ENCODE measurements at places on chromosomes 3 and 15.

DNA sequence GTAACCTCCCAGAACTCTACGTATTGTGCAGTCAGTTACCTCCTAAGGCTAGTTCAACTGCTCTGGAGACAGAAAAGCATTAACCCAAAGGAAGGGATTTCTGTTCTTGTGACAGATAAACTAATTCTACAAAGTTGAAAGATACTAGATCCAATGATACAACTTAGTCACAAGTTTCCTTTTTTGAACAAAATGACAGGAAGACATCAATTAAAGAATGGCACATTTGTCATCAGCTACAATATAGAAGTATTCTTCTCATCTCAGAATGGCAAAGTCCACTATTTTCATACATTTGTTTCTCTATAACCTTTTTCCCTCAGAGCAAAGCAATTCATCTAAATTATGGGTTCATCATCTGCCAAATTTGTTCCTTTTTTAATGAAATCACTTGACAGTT, 43.7 kb downstream of the ISL2 start:
- no peak for DNase-seq

DNA sequence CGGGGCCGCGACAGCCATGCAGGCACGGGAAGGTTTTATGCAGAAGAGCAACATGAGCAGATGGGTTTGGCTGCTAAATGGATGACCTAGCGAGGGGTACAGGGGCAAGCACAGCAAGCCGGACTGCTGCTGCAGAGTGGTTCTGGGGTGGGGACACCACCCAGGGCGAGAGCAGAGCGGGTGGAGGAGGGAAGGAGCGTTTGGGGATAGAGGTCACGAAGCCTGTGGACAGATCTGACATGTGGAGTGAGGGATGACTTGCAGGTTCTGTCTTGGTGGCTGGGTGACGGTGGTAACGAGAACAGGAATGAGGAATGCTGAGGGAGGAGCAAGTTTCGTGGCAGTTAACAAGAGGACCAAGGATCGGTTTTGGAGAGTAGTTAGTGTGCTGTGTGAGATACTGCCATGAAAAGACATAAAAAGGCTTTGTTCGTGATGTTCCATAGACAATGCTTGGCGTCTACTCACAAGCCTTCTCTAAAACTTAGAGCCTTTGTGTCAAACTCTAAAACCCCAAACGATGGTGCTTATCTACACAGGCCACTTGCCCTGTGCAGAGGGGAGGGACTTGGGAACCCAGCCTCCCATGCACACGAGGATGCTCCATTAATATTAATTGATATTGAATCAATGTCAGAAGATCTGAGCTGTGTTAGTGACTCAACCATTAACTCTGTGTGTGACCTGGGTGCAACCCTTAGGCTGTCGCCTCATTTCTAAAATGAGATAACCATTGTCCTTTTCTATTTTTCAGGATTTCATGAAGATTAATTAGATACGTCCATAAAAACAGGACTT, 132.7 kb upstream of the SLC2A2 start:
- no peak for DNase-seq

DNA sequence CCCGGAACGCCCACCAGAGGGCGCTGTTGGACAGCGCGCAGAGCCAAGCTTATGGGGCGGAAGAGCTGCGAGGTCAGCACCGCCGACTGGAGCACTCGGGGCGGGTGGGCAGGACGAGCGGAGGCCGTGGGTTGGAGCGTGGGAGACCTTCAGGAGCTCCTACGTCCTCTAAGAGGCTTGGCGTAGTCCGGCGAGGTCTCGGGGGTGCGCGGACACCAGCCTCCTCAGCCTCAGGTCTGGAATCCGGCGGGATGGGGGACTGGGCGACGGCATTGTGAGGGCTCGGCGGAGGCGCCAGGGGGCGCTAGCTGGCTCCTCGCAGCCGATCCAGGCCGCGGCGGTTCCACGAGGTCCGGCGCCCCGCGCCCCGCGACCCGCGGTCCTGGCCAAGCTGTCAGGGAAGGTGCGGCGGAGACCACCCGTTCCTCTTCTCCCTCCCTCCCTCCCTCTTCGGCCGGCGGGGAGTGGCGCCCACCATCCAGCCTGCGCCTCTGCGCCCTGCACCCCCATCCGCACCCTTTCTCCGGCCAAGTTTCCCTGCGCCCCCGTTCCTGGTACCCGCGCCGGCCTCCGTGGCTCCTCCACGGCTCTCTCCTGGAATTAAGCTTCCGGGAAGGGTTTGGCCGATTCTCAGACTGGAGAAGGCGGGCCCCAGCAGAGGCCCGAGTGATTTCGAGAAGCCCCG, 24.3 kb upstream of the POLG start:
- DNase-seq = peak; percentile 53

DNA sequence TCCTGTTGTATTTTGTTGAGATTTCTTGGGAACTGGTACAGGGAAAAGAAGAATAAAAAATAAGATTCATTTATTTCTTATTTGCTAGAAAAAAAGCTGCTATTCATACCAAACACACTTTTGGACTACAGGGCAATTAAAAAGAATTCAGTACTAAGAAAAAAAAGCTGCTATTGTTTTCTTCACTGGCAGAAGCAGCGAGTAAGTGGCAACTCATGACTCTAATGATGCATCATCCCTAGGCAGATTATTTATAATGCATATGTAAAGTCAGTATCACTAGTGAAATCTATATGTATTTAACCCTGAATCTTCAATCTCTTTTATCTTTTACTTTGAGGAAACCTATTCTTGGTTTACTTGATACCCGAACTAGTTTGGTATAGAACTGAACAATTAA, 15.2 kb downstream of the PFN2 start:
- no peak for DNase-seq

DNA sequence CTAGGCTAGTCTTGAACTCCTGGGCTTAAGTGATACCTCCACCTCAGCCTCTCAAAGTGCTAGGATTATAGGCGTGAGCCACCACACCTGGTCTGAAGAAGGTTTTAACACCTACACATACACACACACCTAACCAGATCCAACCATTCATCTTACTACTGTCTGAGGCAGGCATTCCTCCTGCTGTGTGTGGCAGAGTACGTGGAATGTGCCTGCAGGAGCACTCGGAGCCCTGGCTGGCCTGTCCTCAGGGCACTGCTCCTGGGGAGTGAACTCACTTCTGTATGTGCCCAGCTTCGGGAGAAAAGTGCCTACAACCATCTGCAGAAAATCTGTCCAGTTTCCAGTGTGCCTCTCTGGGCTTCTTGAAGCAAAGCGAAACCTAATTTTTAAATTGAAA, 58.2 kb upstream of the LIMD1 start:
- no peak for DNase-seq

- no peak for DNase-seq
Measured at GRCh38 chr15:80514071-80514780, 110.0 kb downstream of the ARNT2 start.

- no peak for DNase-seq
Measured at GRCh38 chr15:63851431-63851830, 17.7 kb upstream of the HERC1 start.

DNA sequence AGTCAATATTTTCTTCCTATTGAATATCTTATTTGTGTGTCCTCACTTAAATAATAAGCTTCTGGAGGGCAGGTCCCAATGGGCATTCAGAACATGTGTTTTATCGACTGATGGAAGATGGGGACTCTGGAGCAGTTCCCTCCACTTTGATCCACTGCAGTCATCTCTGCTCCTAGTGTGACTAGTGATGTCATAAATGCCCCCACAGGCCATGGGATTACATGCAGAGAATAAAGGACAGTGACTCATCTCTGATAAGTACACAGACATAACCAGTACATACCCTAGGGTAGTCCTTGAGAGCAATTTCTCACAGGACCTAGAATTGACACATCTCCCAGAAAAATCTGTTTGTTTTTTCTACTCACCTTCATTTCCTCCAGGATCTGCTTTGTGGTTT, 49.4 kb upstream of the FMN1 start:
- DNase-seq = no peak

DNA sequence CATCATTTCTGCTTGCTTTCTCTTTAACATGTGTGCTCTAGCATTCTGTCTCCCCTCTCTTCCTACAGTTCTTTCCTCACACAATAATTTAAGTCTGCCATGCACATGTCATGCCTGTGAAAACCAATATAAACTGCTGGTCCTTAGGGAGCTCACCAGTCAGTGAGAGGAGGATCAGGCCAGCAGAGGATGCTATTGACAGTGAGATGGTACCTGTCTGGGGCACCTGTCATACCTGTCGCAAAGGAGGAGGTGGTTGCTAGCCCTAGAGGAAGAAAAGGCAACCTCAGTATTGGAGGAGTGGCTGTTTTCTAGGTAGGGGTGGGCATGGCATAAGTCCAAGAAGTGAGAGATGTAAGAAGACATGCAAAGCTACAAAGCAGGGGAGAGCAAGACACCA, 194.6 kb downstream of the GABRG3 start:
- DNase-seq = no peak

- DNase-seq = no peak
Measured at GRCh38 chr15:81643771-81644170, 269.8 kb upstream of the TMC3 start.

- no peak for DNase-seq
Measured at GRCh38 chr3:167361306-167361705, 18.8 kb downstream of the ZBBX start.

DNA sequence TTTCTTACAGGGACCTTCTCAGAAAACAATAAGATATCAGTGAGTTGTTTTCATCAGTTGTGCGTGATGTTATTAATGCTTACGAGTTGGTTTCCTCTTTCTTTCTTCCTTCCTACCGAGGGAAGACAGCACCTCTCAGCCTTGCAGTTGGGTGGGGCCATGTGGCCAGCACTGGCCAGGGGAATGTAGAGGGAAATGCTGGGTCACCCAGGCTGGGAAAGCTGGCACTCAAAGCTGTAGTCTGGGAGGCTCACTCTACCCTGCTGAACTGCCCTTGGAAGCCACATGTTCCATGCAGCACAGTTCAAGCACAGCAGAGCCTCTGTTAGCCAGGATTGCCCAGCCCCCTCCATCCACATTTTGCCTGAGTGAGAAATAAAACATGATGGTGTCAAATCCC, 10.1 kb upstream of the CHCHD6 start:
- no peak for DNase-seq

DNA sequence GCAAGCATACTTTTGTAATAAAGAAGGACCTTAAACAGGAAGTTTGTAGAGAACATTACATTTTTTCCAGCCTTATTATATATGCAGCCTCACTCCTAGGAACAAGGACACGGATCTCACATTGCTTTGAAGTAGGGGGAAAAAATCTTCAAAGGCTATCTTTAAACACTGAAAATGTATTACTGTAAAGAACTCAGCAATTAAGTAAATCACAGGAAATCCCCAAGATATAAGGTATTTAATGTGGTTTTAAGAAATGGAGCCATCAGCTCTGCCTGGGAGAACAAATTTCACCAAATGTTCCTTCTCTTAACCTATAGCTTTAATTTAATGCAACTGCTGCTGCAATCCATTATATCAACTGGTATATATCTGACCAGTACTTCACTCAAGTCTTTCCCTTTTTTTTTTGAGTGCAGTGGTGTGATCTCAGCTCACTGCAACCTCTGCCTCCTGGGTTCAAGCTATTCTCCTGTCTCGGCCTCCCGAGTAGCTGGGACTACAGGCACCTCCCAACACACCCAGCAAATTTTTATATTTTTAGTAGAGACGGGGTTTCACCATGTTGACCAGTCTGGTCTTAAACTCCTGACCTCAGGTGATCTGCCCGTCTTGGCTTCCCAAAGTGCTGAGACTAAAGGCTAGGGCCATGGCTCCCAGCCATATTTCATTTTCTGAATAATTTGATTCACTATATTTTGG, 2.8 kb downstream of the BTLA start:
- no peak for DNase-seq

GRCh38 chr3:39590806-39591205, 123.3 kb downstream of the MOBP start:
- DNase-seq = no peak

DNA sequence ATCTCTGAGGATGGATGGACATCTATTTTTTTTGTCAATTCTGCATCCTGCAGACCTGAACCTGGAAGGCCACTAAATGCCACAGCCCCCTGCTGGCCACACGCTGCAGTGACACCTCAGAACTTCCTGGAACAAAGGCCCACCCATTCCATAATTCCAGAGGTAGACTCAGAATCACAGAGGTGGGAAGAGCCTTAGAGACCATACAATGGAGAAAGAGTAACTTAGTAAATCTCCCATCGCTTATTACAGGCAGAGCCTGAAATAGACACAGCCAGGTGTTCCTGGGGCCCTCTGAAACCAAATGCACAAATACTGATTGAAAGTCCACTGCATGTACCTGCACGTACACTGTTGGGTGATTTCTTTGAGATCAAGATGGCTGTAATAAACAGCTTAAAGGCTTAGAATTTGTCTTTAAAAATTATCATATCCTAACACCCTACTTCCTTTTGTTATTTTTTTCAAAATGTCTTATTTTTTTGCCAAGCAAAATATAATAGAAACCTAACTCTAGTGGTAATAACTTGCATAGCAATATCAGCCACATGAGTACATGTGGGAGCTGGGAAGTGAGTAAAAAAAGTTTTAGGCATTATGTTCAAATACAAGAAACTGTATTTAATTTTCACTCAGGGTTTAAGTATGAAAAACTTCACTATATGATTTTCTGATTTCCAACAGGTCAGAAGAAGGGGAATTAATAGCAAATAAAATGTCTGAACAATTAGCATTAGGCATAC, 62.7 kb downstream of the EOMES start:
- DNase-seq = peak; percentile 8

DNA sequence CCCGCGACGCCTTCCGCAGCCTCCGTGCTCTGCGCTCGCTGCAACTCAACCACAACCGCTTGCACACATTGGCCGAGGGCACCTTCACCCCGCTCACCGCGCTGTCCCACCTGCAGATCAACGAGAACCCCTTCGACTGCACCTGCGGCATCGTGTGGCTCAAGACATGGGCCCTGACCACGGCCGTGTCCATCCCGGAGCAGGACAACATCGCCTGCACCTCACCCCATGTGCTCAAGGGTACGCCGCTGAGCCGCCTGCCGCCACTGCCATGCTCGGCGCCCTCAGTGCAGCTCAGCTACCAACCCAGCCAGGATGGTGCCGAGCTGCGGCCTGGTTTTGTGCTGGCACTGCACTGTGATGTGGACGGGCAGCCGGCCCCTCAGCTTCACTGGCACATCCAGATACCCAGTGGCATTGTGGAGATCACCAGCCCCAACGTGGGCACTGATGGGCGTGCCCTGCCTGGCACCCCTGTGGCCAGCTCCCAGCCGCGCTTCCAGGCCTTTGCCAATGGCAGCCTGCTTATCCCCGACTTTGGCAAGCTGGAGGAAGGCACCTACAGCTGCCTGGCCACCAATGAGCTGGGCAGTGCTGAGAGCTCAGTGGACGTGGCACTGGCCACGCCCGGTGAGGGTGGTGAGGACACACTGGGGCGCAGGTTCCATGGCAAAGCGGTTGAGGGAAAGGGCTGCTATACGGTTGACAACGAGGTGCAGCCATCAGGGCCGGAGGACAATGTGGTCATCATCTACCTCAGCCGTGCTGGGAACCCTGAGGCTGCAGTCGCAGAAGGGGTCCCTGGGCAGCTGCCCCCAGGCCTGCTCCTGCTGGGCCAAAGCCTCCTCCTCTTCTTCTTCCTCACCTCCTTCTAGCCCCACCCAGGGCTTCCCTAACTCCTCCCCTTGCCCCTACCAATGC, 2.0 kb downstream of the ISLR start:
- no peak for DNase-seq

- DNase-seq = no peak
Measured at GRCh38 chr3:115359536-115359935, 212.4 kb upstream of the ZBTB20 start.

GRCh38 chr15:63893866-63894661, 60.3 kb upstream of the HERC1 start:
- no peak for DNase-seq

Measured in NCI-H748 treated with DMSO at 0.1 percent for 48 hours (cell line).